Esophagus squamous epithelium (tissue), 5 donors: ENCODE measurements at places on chromosomes 16 and 17.

DNA sequence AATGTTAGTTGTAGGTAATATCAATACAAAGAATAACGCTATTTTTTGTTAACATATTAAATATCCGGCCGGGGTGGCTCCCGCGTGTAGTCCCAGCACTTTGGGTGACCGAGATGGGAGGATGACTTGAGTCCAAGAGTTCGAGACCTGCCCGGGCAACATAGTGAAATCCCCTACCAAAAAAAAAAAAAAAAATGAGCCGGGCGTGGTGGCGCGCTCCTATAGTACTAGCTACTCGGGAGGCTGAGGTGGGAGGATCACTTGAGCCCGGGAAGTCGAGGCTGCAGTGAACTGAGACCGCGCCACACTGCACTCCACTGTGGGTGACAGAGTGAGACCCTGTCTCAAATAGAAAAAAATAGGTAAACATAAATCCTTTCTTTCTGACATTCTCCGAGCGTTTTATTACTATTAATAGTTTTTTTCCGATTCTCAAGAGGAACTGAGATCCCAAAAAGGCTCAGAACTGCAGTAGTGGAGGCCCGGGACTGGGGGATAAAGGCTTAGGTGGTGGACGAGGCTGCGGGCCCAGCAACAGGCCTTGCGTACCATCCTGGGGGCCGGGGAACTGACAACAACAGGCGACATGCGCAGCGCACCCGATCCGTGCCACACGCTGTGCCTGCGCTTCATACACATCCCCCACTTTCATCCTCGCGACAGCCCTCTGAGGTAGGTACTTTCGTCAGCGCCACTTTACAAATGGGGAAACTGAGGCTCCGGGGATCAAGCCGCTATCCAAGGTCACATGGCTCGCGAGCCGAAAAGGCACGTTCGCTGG, 919 bp downstream of the N4BP1 start:
- no peak for DNase-seq

DNA sequence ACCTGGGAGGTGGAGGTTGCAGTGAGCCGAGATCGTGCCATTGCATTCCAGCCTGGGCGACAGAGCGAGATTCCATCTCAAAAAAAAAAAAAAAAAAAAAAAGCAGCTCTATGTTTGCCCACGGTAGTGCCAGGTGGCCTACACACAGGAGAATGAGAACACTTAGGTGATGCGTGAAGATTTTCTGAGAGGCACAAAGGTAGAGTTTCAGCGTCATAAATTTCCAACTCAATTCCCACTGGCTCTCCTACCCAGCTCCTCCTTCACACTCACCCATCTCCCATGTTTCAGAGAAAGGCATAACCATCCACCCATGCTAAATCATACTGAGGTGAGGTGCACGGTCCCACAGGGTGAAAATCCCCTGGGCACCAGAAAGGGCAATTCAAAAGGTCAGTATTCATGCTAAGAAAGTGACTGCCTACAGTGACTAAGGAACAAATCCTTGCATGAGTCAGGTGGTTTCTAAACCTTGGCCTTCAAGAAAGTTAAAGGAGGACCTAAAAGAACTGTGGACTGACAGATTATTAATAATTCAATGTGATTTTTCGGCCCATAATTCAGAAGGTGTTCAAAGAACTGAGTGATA, 4.8 kb downstream of the DCAKD start:
- DNase-seq, result no peak

DNA sequence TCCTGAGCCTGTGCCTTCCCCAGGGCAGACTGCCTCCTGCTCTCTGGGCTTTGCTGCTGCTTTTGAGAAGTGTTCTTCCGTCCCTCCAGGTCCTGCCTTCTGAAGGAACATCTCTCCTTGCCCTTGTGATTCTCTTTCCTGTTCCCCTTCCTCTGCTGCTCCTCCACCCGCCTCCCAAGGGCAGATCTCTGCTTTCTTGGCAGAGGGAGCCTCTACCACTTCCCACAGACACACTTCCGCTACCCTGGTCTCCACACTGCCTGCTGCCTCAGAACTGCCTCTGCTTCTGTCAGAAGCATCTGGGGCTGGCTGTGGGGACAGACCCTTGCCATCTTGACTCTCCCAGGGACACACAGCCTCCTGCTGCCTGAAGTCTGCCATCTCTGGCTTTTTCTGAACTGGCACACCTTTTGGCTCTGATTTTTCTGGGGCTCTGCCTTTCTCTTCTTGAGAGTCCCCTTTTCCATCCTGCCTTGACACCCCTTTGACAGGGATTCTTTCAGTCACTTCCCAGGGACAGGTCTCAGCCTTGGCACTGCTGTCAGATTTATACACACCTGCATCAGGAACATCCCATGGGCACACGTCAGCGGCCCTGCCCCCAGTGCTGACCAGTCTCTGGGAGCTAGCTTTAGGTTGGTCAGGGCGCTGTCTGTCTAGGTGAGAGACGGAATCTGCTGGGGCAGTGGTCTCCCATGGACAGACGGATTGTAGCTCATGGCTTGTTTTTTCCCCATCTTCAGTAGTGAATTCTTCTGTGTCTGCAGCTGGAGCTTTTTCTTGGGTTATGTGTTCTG, 16.6 kb downstream of the GPR179 start:
- no peak for DNase-seq

- no peak for DNase-seq
Observed at GRCh38 chr16:73298562-73298961, 250.6 kb upstream of the ZFHX3 start.

GRCh38 chr17:19716108-19717030, at the start of gene SLC47A2:
Gene SLC47A2, minus strand, starts transcription at chr17:19716584. Its CDS starts 29 bp downstream, at chr17:19716555.
- no peak for DNase-seq

DNA sequence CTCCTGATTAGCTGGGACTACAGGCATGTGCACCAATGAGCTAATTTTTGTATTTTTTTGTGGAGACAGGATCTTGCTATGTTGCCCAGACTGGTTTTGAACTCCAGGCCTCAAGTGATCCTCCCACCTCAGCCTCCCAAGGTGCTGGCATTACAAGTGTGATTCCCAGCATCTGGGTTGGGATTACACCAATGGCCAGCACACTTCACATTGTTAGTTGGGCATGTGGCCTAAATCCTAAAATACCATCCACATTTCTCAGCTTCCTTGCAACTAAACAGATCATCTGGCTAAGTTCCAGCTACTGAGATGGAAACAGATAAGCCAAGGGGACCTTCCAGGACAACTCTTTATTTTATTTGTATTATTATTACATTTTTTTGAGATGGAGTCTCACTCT, 9.9 kb downstream of the RABEP2 start:
- no peak for DNase-seq

DNA sequence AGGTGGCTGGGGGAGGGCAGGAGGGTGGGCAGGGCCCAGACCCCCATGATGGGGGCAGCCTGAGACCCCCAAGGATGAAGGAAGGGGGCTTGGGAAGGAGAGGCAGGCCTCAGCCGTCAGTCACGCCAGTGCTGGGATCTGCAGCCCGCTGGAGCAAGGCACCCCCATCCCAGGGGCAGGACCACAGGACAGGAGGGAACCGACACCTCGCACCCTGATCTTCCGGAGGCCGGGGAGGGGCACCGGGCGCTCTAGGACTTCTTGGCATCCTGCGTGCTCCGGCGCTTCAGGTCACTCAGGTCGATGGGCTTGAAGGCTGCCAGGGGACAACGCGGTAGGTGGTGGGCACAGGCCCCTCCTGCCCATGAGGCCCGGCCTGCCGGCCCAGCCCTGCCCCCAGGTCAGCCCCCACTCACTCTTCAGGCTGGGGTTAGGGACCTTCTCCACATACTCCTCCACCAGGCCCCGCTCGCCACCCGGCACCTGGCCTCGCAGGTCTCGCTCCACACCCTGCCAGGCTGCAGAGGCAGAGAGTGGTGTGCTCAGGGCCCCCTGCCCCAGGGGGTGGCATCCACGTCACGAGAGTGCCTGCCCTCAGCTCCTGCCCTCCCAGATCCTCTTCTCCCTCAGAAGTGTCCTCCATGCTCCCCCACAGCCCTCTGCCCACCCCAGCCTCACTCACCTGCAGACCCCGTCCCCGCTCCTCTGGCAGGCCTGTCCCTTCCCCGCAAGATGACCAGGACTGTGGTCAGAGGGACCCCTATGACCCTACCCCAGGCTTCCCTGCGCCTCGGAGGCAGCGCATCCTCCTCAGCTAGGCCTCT, 9.9 kb downstream of the MCRIP1 start:
- DNase-seq, result no peak

DNA sequence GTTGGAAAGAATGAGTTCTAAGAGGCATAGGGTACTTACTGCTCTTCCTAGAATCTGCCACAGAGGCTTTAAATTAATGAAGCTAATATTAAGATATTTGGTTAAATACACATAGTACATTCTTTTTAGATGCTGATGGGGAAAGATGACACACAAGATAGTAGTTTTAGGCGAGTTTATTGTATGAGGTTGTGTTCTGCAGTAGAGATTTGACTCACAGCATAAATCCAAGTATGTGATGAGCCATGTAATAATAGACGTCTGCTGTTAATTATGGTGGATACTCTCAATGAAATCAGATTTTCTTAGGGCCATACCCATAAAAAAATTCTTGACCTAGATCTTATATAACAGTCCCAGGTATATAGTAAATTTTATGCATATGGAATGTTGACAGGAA, 8.0 kb downstream of the TNRC6C start:
- no peak for DNase-seq

DNA sequence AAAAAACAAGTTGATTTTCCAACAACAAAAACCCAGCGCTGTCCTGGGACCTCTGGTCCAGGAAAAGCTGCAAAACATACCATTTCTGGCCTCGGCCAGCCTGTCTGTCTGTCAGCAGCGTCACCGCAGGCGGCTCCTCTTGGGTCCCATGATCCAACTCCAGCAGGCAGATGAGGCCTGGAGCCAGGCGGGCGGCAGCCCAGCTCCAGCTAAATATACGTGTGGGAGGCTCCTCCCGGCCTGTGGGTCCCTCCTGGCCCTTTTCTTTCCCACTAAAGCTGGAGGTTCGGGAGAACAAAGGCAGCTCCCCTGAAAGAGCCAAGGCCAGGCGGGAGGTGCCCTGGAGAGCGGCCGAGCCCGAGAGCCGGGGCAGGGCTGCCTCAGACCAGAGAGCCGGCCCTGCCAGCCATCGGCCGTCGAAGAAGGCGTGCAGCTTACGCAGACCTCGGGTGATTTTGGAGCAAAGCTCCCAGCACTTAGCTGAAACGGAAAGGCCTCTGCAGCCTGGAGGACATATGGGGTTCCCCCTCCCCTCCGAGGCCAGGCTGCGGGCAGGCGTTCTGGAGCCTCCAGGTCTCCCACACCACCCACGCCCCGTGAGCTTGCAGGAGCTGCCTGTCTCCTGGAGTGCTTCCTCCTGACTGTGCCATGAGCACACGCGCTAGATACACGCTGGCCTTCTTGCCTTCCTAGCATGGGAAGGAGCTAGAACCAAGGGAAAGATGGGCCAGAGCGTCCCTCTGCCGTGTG, 19.9 kb upstream of the JPH3 start:
- no peak for DNase-seq

DNA sequence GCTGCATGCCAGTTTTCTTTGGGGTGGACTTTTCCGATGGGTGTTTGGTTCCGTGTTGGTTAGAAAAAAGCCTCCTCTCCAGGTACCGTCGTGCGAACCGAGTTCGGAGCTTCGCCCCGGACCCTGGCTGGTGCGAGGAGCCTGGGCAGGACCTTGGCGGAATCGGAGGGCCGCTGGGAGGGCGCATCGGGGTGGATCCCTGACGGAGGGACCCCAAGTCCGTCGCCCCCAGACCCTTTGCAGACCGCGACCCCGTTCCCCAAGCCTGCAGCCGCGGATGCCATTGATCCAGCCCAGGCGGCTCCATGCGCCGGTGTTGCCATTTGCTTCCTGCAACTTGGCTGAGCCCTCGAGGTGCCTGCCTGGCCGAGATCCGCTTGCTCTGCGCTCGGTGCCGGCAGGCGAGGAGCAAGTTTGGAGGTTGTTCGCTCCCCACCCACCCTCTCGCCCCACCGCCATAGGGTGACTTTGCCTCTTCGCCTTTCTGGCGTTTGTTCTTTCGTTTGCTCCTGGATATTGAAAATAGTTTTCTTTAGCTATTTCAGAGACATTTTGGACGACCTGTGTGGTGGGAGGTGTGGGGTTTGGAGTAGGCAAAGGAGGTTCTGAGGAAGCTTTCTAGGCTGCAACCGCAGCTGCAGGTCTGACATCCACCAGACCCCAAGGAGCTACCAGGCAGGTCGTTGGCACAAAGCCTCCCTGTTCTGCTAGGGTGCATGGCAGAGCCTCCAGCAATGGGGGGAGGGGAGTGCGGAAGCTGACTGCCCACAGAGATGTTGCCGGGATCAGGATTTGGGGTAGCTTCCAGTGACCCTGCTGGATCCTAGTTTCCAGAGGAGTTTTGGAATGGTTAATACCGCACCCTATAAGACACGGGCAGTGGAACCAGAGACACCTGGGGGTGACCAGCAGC, 58.2 kb downstream of the RAP1GAP2 start:
- no peak for DNase-seq

- no peak for DNase-seq
Observed at GRCh38 chr16:75377729-75378386, 55.4 kb downstream of the CFDP1 start.
